CD4-positive, alpha-beta T cell treated with Interleukin-15 for 1 hour (primary cell): ENCODE measurements at places on chromosomes 13 and 19.
A peak's percentile ranks its signal among the peaks of the same experiment; 100 is the strongest.

- DNase-seq = no peak
Observed at GRCh38 chr19:18803550-18804138, 12.5 kb upstream of the COMP start.

DNA sequence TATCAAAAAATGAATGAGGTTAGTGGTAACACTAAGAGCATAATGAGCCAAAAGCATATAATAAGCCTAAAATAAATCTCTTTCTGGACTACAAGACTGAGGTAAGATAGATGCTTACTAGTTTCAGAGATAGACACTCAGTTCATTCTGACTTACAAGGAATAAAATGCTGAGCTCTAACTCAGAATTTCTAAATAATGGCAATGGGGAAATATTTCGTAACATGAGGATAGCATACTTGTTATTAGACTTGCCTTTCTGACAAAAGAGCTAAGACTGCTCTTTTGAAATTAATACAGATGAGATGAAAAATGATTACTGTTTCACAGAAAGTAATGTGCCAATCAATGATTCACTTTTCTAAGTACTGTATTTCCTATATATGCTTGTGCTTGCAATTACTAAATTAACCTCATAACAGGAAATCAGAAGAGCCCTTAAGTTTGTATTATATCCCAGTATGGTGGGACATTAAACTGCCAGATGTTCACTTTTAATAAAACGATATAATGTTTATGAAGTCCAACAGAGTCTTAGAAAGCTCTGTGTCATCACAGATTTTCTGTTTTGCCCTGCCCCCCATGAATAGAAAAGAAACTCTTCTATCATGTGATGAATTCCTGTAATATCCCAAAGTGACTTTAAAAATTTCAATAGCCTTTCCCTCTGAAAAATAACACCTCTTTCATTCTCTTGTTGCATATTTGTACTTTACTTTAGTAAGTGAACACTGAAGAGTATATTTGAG is 2771.0 kb upstream of the PCDH20 start:
- no peak for DNase-seq

DNA sequence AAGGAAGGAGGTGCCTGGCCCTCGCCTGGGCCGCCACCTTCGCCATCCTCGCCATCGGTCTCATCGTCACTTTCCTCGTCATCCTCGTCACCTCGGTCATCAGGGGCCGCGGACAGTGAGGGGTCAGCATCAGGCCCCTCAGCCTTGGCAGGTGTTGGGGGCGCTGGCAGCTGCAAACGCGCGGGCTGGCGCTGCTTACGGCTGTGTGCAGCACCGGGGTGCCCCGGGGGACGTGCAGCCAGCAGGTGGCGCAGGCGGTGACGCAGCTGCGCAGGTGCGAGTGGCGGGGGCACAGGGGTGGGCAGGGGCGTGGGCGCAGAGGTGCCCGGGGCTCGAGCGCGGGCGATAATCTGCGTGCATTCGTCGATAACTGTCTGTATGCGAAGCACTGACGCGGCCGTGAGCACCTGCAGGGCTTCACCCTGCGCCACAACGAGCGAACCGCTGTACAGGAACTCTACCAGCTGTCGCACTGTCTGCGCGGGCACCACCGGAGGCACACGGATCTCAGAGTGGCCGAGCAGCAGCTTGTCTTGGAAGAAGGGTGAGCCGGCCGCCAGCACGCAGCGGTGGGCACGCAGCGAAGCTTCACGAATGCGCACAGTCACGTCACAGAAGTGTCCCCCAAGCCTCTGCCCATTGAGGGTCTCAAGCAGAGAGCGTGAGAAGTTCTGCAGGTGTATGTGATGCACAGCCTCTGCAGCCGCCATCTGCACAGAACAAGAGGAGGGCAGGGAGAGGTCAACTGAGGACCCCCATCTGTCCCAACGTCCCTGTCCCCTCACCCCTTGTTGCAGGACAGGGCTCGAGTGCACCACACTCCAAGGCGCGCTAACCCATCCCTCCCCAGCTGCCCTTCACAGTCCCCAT is 2.4 kb downstream of the ZBTB45 start:
- no peak for DNase-seq

- peak; percentile 20 for DNase-seq
Observed at GRCh38 chr13:42574435-42575311, 721 bp downstream of the TNFSF11 start.

DNA sequence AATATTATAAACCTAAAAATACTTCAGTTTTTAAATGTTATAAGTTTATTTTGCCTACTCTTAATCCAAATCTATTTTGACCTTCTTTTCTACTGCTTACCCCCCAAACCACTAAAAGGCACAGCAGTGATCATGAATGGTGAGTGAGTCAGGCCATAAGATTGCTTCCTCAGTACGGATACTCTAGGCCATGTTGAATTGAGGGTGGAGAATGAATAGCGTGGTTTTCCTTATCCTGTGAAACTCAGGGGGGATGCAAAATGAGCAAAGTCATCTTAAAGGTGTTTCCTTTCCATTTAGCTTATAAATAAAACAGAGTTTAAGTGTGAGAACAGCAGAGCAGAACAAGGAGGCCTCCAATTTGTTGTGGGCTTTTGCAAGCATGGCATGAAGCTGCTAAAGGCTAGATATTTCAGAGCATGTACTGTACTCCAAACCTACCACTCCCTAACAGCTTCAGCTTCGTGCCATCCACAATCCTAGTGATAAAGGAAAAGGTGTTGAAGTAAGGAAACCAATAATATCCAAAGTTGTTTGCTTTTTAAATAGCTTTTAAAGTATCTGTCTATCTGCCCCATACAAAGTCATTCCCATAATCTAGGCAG is 25.0 kb downstream of the SERPINE3 start:
- no peak for DNase-seq

- DNase-seq = no peak
Observed at GRCh38 chr13:30755678-30756077, 20.3 kb downstream of the ALOX5AP start.

GRCh38 chr13:110812121-110812868 is 98.8 kb downstream of the ING1 start:
- no peak for DNase-seq

DNA sequence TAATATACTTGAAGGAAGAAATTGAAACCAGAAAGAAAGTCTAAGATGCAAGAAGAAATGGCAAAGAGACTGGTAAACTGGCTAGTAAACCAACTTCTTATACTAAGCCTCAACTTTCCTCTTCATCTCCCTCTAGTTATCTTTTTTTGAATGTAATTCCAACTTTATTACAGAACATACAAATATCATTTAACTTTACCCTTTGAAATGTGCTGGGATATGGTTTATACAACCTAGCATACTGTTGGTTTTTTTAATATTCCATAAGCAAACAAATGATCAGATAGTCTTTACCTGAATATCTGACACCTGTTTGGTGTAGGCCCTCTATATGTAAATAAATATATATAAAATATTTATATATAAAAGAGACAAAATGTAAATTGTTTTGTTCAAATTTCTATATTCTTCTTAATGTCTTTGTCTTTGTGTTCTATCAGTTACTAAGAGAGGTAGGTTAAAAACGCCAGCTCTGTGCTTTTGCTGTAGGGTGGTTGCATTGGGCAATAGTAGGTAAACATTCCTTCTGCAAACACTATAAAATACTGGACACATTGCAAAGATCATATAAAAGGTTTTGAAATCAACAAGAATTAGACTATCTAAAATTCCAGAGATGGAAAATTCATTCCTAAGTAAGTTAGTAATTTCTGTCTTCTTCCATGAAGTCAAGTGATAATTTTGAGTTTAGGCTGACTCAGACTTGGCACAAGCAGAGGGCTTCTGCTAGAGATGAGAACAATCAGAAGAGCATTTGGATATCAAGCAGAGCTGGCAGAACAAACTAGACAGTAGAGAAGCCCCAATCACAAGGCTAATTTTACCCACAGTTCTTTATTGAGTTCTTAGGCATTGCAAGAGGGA is 383.3 kb downstream of the RFC3 start:
- no peak for DNase-seq

DNA sequence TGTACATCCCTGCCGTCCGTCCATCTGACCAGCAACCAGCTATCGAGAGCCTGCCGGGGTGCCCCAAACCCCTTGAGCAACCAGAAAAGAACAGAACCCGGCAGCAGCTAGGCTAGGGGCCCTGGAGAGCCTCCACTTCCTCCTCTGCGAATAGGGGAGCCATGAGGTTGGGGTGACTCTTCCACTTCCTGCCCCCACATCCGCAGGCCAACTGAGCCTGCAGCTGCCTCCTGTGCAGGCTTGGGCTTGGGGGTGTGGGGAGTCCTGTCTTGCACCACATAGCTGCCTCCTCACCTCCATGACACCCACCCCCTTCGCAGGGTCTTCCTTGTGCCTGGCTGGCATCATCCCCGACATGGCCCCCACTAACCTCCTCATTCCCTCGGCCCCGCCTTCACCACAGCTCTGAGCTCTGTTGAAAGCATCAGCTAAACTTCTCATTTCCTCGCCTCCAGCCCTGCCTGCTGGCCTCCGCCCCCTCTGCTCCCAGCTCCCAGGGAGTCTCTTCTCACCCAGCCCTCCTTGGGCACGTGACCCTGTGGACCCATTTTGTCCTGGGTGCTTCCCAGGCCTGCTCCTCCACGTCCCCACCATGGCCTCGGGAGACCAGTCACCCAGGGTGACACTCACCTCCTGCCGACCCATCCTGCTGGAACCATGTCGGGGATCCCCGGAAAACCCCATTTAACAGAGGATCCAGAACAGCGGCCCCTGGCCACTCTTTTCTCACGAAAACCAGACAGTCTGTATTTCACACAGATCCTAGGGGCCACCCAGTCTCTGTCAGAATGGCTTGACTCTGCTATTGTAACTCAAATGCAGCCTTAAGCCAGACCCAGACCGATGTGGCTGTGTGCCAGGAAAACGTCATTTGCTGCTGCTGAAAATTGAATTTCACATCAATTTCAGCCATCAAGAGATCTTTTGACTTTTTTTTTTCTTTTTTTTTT is 50.4 kb downstream of the MYO9B start:
- DNase-seq = peak; percentile 86

DNA sequence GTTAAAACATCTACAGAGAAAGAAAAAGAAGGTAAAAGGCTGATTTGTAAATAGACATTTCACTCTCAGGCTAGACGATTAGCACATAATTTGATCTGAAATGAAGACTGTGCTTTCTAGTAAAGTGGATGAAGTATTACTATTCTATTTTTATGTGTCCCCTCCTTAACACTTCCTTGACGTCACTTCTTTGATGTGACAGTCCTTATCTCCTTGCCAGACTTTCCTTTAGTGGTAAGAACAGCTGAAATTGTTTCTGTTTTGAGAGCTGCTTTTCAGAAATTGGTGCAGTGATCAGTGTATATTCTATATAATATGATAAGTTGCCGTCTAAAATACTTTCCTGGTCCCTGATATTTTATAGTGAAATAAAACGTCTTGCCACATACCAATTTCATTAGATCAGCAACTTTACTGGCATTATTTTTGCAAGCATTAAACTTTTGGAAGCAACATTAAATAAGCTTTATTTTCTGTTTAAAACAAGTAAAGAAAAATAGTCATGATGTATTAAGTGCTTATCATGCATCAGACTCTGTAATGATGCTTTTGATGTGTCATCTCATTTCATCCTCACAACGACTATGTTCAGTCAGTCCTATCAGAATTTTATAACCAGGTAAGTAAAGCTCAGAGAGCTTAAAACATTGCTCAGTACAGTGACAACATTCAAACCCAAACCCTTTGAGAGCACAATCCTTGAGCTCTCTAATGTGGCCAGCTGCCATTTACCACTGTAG is 210.3 kb upstream of the PCDH9 start:
- DNase-seq = no peak

- no peak for DNase-seq
Observed at GRCh38 chr19:41928221-41928683, at the start of gene ERFL. Gene ERFL, minus strand, starts transcription at chr19:41928449. Its CDS starts 15,530 bp downstream, at chr19:41912919.

- DNase-seq = no peak
Observed at GRCh38 chr13:108657519-108657918, 28.1 kb downstream of the MYO16 start.

- no peak for DNase-seq
Observed at GRCh38 chr19:47610902-47611301, 2.0 kb downstream of the BICRA start.

- no peak for DNase-seq
Observed at GRCh38 chr13:51624695-51625345, 40.6 kb downstream of the WDFY2 start.

GRCh38 chr13:39450176-39450575 is 152.8 kb downstream of the LHFPL6 start:
- DNase-seq = no peak

GRCh38 chr13:26412936-26413716 is 144.4 kb upstream of the WASF3 start:
- no peak for DNase-seq

GRCh38 chr19:41541990-41542584 is 33.9 kb upstream of the CEACAM21 start:
- DNase-seq = peak; percentile 78

DNA sequence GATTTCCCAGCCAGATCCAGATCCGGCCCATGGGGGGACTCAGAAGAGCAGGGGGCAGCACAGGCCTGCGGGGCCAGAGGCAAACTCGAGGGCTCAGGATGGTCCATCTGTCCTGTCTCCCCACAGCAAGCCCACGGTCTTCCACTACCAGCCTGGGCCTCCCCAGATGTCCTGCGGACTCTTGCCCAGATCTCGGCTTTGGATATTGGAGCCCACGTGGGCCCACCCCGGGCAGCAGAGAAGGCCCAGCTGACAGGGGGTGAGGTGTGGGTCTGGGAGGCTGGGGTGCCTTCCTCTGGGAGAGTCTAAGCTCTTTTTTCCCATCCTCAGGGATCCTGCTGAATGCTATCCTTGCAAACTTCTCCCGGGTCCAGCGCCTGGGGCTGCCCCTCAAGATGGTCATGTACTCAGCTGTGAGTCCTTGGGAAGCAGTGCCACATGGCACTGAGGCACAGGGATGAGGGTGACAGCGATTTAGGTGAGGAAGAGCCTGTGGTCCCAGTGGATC is 3.4 kb downstream of the ACP4 start:
- DNase-seq = no peak

DNA sequence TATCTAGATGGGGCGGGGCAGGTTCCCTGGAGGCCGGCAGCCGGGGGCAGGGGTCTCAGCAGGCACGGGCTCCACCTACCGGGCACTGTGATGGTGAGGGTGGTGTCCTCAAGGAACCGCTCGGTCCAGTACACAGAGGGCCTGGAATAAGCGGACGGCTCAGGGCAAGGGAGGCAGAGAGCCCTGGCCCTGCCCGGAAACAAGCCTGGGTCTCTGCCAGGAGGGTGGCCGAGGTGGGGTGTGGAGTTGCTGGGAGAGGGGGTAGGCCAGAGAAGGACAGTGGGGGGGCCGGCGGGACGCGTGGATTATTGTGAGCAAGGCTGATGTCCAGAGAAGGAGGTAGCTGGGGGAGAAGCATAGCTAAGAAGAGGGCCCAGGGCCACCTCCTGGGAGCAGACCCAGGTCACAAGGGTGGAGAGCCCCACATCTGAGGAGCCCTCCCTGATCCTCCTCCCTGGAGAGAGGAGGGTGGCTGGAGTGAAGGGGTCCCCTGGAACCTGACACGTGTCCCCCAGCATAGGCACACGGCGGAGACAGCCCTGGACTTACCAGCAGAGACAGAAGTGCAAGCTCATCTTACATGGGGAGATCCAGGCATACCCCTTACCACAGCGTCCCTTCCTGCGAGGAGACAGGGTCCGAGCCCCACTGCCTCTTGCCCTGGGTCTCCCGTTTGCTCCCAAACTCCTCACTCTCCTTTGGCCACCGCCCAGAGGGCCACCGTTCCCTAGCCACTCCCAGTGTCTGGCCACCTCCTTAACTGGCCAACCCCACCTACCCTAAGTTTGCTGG is 29.0 kb upstream of the MIER2 start:
- DNase-seq = no peak
